ENCODE measurements at places on chromosomes 11 and 22. TPM values are rescaled to one million over a fixed set of nuclear protein-coding genes. Genes with fewer than 3 reads are reported as not detected.

- no peak for DNase-seq
- no peaks in the 10 kb centered on the region for H3K27me3 ChIP-seq
- no peaks in the 10 kb centered on the region for H3K36me3 ChIP-seq
- H3K4me3 ChIP-seq = no peak overlapping the region
- H3K27ac ChIP-seq = no peak overlapping the region
- no peaks in the 10 kb centered on the region for H3K4me1 ChIP-seq
These were observed 104.5 kb upstream of the GRAMD1B start for GRCh38 chr11:123325533-123325932.

GRCh38 chr11:22192289-22192641, 620 bp upstream of the ANO5 start:
- H3K27me3 ChIP-seq = peaks cover 2% of the 10 kb centered on the region
- no peaks in the 10 kb centered on the region for H3K4me1 ChIP-seq
- DNase-seq = peak; percentile 63
- H3K4me3 ChIP-seq = peak overlapping the region; percentile 82
- H3K36me3 ChIP-seq = no peaks in the 10 kb centered on the region

DNA sequence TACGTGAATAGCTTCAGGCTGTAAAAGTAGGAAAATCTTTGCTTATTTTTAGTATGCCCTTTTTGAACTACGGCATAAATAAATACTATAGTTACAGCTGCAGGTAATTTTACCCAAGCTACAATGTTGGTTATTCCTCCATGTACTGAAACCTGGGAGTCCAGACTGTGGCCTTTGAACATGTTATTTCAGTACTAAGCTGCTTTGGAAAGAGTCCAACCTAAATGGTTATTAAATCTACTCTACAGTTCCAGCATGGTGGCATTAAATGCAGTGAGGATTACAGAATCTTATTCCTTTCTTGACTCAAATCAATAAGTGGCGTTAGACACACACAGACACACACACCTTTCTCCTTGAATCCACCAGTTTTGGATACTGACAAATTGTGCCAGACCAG, 165.1 kb downstream of the MSANTD4 start:
- H3K4me1 ChIP-seq = no peaks in the 10 kb centered on the region
- H3K27me3 ChIP-seq = no peaks in the 10 kb centered on the region
- no peak overlapping the region for H3K4me3 ChIP-seq
- DNase-seq = peak; percentile 18

DNA sequence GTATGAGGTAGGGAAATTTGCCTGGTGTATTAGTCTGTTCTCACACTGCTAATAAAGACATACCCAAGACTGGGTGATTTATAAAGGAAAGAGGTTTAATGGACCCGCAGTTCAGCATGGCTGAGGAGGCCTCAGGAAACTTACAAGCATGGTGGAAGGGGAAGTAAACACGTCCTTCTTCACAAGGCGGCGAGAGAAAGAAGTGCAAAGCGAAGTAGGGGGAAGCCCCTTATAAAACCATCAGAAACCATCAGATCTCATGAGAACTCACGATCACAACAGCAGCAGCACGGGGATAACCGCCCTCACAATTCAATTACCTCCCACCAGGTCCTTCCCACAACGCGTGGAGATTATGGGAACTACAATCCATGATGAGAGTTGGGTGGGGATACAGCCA, 12.0 kb upstream of the RFPL2 start:
- H3K36me3 ChIP-seq = peaks cover 3% of the 10 kb centered on the region
- H3K27ac ChIP-seq = no peak overlapping the region
- H3K4me1 ChIP-seq = no peaks in the 10 kb centered on the region
- H3K4me3 ChIP-seq = no peak overlapping the region
- no peaks in the 10 kb centered on the region for H3K27me3 ChIP-seq
- DNase-seq = no peak

- no peak for DNase-seq
- H3K36me3 ChIP-seq = no peaks in the 10 kb centered on the region
These were observed 7.5 kb downstream of the RASD2 start for GRCh38 chr22:35547987-35548721.

DNA sequence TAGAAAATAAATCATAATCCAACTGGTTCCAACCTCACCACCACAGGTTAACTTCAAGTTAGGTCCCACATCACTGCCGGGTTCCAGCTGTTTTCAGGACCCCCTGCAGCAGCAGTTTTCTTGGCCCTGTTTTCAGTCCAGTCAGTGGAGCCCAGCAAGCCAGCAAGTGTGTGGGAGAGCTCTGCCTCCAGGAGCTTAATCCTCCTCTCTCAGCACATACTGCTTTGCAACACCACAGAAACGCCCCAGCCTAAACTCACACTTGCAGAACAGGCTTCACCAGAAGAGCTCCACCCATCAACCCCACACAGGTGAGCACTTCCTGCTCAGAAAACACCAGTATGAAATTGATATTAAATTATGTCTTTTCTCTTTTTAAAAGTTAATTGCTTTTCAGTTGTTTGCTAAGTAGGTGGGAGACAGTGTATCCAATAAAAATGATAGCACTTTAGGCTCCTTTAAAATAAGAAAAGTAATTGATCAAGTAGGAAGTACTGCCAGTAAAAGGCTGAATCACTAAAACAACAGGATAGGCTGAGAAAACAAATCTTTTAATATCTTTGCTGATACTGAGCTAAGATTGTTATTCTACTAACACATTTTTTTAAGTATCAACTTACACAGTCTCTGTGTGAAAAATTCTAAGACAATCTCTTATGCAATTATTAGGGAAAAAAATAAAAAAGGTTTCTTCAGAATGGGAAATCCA, 81.5 kb upstream of the TP53AIP1 start:
- H3K27ac ChIP-seq = peak overlapping the region; percentile 57
- peak overlapping the region; percentile 27 for H3K4me3 ChIP-seq
- no peaks in the 10 kb centered on the region for H3K4me1 ChIP-seq
- H3K27me3 ChIP-seq = no peaks in the 10 kb centered on the region
- DNase-seq = peak; percentile 95

- peaks cover 25% of the 10 kb centered on the region for H3K4me1 ChIP-seq
- no peak overlapping the region for H3K27ac ChIP-seq
- DNase-seq = no peak
- H3K4me3 ChIP-seq = no peak overlapping the region
- H3K27me3 ChIP-seq = no peaks in the 10 kb centered on the region
These were observed 18.3 kb downstream of the FADS3 start for GRCh38 chr11:61872935-61873565.

GRCh38 chr22:35373781-35374180, 7.1 kb upstream of the HMOX1 start:
- H3K4me1 ChIP-seq = peaks cover 11% of the 10 kb centered on the region
- no peak overlapping the region for H3K4me3 ChIP-seq
- no peak overlapping the region for H3K27ac ChIP-seq
- H3K27me3 ChIP-seq = no peaks in the 10 kb centered on the region

GRCh38 chr11:283405-284104, 5.3 kb downstream of the NLRP6 start:
- DNase-seq = no peak
- H3K27me3 ChIP-seq = peaks cover 32% of the 10 kb centered on the region
- H3K4me3 ChIP-seq = peak overlapping the region; percentile 18
- peaks cover 23% of the 10 kb centered on the region for H3K36me3 ChIP-seq
- H3K4me1 ChIP-seq = peaks cover 1% of the 10 kb centered on the region

- no peaks in the 10 kb centered on the region for H3K27me3 ChIP-seq
- no peak overlapping the region for H3K27ac ChIP-seq
- H3K36me3 ChIP-seq = no peaks in the 10 kb centered on the region
- no peak overlapping the region for H3K4me3 ChIP-seq
- no peak for DNase-seq
These were observed 16.1 kb upstream of the PCF11 start for GRCh38 chr11:83140691-83141455.

GRCh38 chr22:23085785-23086184, 15.5 kb downstream of the GNAZ start:
- H3K27ac ChIP-seq = no peak overlapping the region
- no peak overlapping the region for H3K4me3 ChIP-seq

DNA sequence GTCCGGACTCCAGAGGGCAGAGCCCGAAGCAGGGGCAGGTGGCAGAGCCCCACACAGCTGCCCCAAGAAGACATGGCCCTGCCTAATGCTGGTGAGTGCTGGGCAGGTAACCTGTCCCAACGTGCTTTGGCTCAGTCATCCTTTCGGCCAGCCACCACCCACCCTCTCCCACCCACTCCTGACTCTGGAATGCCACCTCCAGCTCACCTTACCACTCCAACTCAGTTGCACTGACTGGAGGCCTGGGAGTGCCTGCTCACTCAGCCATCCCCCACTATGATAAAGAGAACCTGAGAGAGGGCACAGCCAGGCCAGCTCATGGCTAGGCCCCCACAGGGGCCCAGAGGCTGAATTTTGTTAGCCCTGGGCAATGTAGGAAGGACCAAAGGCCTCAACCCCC, 53.8 kb upstream of the MPEG1 start:
- DNase-seq = no peak
- no peaks in the 10 kb centered on the region for H3K36me3 ChIP-seq
- no peaks in the 10 kb centered on the region for H3K4me1 ChIP-seq
- no peak overlapping the region for H3K4me3 ChIP-seq
- H3K27me3 ChIP-seq = no peaks in the 10 kb centered on the region

GRCh38 chr11:105884436-105884835, 137.6 kb downstream of the MSANTD4 start:
- H3K4me3 ChIP-seq = no peak overlapping the region
- no peak overlapping the region for H3K27ac ChIP-seq

GRCh38 chr11:108775324-108775723, 110.5 kb downstream of the DDX10 start:
- peaks cover 2% of the 10 kb centered on the region for H3K36me3 ChIP-seq
- no peaks in the 10 kb centered on the region for H3K27me3 ChIP-seq
- DNase-seq = no peak
- H3K4me3 ChIP-seq = no peak overlapping the region
- no peak overlapping the region for H3K27ac ChIP-seq
- no peaks in the 10 kb centered on the region for H3K4me1 ChIP-seq

DNA sequence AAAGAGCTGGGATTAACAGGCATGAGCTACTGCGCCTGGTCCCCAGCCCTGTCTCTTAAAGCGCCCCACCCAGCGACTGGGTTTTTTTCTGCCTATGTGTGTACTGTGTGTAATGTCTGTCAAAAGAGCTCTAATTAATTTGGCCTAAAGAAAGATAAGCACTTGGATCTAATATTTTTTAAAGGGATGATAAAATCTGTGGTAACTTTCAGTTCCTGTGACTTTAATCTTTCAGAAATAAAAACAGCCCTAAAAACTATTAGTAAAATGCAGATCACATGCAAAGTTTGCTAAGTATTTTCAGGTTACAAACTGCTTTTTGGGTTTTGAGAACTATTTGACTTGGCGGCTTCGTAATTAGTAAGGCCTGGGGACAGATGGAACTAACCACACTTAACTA, 1358.7 kb downstream of the LRRC4C start:
- H3K4me3 ChIP-seq = no peak overlapping the region
- no peaks in the 10 kb centered on the region for H3K4me1 ChIP-seq
- H3K36me3 ChIP-seq = no peaks in the 10 kb centered on the region
- no peak overlapping the region for H3K27ac ChIP-seq

DNA sequence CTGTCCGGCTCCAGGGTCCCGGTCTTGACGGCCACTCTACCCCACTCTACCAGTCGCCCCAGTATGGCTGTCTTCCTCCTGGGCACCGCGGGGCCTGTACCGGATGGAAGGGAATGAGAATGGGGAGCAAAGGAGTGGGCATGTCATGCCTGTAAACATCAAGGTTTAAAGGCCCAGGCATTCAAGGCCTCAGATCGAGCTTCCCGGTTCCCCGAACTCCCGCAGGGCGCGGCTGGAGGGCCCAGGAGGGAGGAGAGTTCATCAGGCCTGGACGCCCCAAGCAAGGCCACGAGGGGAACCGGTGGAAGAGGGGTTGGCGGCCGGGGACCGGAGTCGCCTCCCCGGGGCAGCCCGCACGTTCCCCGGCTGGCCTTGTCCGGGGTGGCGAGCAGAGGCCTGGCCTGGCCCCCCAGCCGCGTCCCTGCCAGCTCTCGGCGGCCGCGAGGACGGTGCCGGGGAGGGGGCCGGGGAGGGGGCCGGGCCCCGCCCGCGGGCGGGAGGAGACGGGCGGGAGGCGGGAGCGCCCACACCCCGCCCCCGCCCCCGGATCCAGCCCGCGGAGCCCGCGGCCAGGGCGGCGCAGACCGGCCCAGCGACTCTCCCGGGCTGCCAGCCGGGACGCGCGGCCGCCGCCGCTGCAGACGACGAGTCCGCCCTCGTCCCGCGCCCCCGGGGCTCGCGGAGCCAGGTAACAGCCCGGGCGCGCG, at the start of gene CDC42EP1:
Gene CDC42EP1, plus strand, starts transcription at position 580 of the 707 bp plus-strand sequence. CDS start 5,870 bp downstream, outside the sequence.
- H3K4me1 ChIP-seq = peaks cover 15% of the 10 kb centered on the region
- no peaks in the 10 kb centered on the region for H3K27me3 ChIP-seq
- peak within 1 kb of the TSS; percentile 93 for H3K27ac ChIP-seq
- peak; percentile 92 for DNase-seq
- peaks cover 30% of the 10 kb centered on the region for H3K36me3 ChIP-seq

DNA sequence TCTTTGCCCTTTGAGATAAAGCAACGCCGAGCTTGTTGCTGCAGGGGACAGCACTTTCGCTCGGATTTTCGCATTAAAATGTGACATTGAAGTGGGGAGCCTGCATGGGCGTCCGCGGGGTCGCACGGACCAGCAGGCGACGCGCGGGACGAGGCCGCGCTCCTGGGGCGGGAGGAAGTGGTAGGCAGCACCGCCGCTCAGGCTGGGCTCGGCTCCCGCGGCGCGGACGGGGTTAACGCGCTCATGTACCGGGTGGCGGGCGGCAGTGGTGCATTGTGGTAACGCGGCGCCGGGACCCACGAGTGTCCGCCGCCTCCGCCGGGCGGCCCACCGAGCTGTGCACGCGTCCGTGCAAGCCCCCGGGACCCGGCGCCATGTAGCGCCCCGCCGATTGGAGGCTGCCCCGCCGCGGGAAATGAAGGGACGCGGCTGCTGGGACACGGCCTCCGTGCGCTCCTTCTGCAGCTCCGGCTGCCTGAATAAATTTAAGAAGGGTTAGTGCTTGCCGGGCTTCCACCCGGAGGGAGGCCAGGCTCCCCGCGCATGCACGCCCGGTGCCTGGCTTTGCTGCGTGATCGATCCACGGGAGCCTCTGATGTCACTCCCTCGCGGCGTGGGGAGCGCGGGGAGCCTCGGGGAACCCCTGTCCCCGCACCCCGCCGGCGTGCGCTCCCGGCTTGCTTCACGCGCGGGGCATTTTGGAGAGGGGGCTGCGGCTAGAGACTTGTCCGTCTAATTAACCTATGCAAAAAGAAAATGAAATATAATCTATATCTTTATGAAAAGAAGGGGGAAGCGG, 127.7 kb downstream of the OSBP2 start:
- H3K27me3 ChIP-seq = no peaks in the 10 kb centered on the region
- H3K36me3 ChIP-seq = no peaks in the 10 kb centered on the region
- DNase-seq = peak; percentile 39
- H3K4me3 ChIP-seq = no peak overlapping the region

Gene BIRC3
- polyA plus RNA-seq = 25.6 TPM

Gene PSMC3
- polyA plus RNA-seq = 103 TPM

Gene SSRP1
- 92.0 TPM for polyA plus RNA-seq

Gene C22orf23
- not detected for polyA plus RNA-seq

Gene GUCY1A2
- 1.0 TPM for polyA plus RNA-seq

Gene BACE1-AS
- 7.6 TPM for polyA plus RNA-seq

Gene TTC9C
- polyA plus RNA-seq = 34.2 TPM

Gene SHANK2
- polyA plus RNA-seq = 2.2 TPM

Gene OR8H3
- polyA plus RNA-seq = not detected

Measured in small intestine (tissue), 16 donors.